ENCODE measurements at places on chromosomes 6 and 20.

GRCh38 chr6:2850538-2851113 lies 9.0 kb upstream of the SERPINB1 start:
- no peak for DNase-seq

DNA sequence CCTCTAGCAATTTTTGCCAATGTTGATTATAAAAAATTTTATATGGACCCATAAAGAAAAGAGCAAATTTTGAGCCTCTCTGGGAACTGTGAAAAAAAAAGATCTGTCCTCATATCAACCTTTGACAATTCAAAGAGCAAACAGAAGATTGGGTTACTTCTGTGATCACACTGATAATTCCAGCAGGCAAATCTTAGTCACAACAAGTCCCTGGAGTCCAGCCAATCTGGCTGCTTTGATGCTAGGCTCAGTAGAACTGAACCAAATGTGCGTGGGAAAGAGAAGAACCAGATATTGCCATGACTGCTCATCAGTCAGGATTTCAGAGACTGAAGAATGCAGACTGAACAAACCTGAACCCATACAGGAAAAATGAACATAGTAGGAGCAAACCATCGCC lies 438.4 kb upstream of the FLRT3 start:
- DNase-seq = no peak

- no peak for DNase-seq
These were observed 117.3 kb upstream of the TNFAIP3 start for GRCh38 chr6:137749696-137750211.

DNA sequence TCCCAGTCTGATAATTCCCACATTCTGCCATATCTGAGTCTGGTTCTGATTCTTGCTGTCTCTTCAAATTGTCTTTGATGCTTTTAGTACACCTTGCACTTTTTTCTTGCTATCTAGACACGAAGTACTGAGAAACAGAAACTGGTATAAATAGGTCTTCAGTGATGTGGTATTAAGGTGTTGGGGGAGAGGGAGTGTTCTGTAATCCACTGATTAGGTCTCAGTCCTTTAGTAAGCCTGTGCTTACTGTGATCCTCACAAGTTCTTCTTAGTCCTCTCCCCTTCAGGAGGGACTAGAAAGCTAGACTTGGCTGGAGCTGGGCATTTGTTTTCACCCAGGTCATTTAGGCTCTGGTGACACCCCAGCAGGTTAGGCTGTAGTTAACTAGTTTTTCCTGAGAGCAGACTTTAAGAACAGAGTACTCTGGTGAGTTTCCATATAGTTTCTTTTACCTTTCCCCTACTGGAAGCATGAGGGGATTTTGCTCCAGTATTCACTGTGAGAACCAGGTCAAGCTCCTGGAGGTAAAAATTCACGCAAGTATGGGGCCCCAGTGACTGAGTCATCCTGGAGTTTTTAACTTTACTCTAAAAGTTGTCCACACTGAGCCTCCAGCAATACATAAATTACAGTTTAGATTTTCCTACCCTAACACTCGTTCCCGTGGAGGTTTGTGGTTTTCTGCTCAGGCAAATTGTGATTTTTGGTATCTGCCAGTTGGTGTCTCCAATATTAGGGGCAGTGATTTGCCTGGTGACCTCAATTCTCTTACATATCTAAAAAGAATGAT lies 154.6 kb downstream of the CDKAL1 start:
- no peak for DNase-seq

DNA sequence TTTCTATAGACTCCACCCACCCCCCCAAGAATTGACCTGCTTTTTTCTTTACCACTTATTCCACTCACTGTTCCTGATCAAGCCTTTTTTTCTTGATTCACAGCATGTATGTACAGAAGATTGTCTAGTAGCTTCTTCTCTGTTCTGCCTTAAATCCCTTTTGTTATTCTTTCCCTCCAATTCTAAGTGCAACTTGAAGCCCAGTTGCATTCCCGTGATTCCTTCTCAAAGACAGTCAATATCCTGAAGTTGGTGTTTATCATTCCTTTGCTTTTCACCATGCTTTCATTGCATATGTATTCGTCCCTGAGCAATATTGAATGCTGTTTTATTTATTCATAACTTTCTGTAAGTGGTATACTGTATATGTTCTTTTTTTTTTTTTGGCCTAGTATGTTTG lies 21.0 kb downstream of the XRN2 start:
- no peak for DNase-seq

- peak; percentile 83 for DNase-seq
These were observed 4.5 kb upstream of the EBF4 start for GRCh38 chr20:2688041-2688591.

DNA sequence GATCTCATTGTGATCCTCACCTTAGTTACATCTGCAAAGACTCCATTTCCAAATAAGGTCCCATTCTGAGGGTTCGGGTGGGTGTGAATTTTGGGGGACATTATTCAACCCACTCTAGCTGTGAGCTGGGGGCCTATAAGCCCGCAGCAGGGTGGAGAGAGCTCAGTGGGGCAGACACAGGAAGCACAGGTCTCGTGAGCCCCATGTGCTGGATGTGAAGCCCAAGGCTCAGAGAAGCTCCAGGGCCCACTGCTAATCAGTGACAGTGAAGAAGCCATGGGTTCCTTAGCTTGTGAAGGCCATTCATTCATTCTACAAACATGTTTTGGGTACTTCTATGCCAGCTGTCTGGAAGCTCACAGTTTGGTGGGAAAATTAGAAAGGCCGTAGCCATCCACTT lies 47.5 kb downstream of the CHMP4B start:
- DNase-seq = no peak

- no peak for DNase-seq
These were observed 198.4 kb upstream of the SOX4 start for GRCh38 chr6:21395121-21395520.

DNA sequence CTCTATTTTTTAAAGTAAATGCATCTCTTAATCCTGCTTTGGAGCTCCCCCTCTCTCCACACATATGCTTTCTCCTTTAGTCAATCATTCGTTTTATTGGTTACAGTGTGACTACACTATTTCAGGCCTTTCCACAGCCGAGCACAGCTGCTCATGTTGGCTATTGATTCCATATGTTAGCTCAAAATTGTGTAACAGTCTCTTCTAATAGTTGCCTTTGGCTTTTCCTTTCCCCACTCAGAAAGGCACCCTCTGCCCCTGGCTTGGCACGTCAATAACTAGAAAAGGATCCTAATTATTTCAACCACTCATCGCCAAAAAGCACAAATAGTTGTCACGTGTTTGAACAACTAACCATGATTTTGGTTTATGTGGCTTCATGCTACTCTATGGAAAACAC lies 410.3 kb upstream of the SLC35B3 start:
- no peak for DNase-seq

GRCh38 chr6:121142093-121142492 lies 192.2 kb downstream of the TBC1D32 start:
- no peak for DNase-seq

GRCh38 chr6:100504786-100505737 lies 40.3 kb upstream of the SIM1 start:
- DNase-seq = no peak

DNA sequence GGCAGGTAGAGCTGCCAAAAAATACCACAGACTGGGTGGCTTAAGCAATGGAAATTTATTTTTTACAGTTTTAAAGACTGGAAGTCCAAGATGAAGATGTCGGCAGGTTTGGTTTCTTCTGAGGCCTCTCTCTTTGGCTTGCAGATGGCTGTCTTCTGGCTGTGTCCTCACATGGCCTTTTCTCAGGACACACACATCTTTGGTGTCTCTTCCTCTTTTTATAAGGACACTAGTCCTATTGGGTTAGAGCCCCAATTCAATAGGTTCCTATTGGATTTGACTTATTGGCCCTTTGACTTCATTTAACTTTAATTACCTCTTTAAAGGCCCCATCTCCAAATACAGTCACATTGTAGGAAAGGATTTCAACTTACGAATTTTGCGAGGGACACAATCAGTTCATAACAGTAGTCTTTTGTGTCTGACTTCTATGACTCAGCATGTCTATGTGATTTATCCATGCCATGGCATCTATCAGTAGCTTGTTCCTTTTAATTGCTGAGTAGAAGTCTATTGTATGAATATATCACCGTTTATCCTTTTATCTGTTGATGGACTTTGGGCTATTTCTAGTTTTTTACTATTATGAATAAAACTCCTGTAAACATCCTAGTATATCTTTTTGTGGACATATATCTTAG lies 11.0 kb upstream of the TCP11 start:
- DNase-seq = peak; percentile 31

DNA sequence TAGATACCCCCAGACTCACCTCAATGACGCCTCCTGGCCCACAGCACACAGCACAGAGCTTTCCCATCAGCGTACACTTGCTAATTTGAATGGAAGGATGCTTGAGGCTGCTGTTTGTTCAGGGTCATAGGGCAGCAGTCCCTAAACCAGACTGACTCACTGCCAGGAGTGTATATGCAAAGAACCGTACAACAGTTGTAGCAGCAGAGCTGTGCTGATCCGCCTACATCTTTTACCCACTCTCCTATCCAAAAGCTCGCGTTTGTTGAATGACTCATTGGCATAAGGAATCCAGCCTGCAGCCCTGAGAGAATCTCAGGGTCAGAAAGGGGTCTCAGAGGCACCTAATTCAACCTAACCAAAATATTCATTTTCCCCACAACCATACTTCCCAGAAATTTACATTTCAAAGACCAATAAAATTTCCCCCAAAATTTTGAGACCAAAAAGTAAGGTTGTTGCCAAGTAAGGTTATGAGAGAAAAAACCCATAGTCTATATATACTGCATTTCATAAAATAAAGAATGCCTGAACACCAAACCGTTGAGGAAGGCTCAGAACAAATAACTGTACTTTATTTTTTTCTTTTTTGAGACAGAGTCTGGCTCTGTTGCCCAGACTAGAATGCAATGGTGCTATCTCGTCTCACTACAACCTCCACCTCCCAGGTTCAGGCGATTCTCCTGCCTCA lies 35.3 kb upstream of the CCND3 start:
- no peak for DNase-seq

DNA sequence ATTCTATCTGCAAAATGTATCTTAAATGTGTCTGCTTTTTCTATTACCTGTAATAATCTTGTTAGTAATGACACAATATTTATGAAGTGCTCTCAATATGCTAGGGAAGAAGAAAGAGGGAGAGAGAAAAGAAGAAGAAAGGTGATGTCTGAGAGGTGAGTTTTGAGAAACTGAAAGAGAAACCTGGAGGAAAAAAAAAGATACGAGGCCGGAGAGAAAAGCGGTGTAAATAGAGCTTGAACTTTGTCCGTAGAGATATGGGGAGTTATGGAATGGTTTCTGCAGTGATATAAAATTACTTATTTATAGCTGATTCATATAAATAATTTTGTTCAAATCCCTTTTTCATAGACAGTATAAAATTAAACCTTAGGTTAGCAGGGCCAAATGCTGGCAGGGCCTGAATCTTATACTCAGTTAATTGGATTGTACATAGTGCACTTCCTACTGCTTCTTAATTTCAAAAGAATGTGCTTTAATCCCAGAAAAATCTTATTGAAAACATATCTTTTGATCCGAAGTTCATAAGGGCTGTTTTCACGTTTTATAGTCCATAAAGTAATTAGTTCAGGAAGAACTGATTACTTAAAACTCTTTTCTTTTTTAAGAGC lies 43.0 kb downstream of the MYB start:
- no peak for DNase-seq

GRCh38 chr20:16864069-16864468 lies 115.9 kb downstream of the OTOR start:
- DNase-seq = no peak

DNA sequence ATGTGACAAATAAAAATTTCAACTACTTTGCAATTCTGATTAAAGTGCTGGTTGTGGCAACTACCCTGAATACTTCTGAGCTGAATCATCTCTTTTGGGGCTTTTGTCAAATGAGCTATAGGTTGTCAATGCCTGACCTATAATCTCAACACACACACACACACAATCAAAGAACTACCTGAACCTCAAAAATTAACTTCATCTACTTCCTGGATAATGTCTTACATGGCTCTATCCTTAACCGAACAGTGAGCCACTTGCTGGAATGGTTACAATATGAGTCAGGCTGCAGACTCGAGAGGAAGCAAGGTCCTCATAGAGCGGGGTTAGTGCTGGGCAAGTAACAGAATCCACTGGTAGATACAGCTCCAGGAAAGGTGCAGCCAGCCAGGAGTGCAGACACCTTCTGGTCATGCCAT lies 70.6 kb upstream of the DST start:
- DNase-seq = no peak

DNA sequence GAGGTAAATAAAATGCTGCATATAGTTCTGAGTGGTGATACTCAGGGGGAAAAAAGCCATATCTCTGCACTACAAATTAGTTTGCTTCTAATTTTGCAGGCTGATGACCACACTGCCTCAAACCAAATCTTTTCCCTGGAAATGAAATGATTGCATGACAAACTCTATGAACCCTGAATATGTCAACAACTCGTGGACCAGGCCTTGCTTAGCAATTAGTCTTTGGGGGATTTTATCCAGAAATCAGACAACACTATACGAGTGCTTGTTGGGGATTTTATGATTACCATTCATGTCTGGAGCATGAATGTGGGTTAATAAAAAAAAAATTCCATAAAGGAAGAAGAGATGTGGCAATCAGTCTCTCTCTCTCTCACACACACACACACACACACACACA lies 42.0 kb downstream of the SOBP start:
- DNase-seq = no peak

DNA sequence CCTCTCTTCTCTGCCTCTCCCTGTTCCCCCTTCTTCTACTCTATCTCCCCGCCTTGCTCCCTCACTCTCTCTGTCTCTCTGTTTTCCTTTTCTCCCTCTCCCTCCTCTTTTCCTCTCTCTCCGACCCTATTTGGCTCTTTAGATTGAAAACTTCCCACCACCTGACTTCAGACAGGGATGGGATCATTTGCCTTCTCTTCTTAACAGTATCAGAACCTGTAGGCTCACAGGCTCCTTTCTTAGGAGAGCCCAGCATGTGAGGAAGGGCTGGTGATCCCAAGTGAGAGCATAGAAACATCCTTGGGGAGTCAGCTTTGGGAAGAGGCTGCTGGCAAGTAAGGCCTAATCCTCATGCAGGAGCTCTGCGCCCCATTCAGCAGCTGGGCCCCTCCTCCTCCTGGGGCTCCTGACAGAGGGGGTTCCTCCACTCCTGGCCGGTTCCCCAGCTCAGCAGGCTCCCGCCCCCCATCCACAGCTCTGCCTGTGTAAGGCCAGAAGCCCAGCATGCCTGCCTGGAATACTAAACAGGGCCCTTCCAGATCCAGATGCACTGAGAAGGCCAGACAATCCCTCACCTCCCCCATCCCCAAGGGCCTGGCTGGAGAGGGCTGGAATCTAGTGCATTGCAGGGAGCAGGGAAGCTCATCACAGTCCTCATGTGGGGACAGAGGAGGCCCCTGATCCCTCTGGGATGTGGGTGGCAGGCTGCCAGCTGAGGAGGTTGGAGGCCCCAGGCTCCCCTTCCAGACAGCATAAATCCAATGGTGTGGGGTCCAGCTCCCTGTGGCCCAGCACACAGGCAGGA lies 93.4 kb downstream of the PTPRT start:
- no peak for DNase-seq

GRCh38 chr20:33655164-33655563 lies 7.0 kb upstream of the C20orf144 start:
- DNase-seq = no peak

GRCh38 chr20:46683011-46683667 lies 6.1 kb downstream of the TP53RK start:
- no peak for DNase-seq

All from AML-193 (cell line).